Ascending aorta (tissue), 2 donors: ENCODE measurements at places on chromosomes 11 and 22.

GRCh38 chr22:23218867-23219251, 38.5 kb downstream of the BCR start:
- no peak for DNase-seq
- no peaks in the 10 kb centered on the region for H3K27me3 ChIP-seq
- H3K27ac ChIP-seq: peak overlapping the region; percentile 58
- peaks cover 85% of the 10 kb centered on the region for H3K4me1 ChIP-seq

- no peaks in the 10 kb centered on the region for H3K4me1 ChIP-seq
- H3K36me3 ChIP-seq: no peaks in the 10 kb centered on the region
- H3K27me3 ChIP-seq: no peaks in the 10 kb centered on the region
- peak overlapping the region; percentile 31 for H3K27ac ChIP-seq
- DNase-seq: no peak
Measured at GRCh38 chr22:42860968-42861367, 3.9 kb upstream of the ARFGAP3 start.

DNA sequence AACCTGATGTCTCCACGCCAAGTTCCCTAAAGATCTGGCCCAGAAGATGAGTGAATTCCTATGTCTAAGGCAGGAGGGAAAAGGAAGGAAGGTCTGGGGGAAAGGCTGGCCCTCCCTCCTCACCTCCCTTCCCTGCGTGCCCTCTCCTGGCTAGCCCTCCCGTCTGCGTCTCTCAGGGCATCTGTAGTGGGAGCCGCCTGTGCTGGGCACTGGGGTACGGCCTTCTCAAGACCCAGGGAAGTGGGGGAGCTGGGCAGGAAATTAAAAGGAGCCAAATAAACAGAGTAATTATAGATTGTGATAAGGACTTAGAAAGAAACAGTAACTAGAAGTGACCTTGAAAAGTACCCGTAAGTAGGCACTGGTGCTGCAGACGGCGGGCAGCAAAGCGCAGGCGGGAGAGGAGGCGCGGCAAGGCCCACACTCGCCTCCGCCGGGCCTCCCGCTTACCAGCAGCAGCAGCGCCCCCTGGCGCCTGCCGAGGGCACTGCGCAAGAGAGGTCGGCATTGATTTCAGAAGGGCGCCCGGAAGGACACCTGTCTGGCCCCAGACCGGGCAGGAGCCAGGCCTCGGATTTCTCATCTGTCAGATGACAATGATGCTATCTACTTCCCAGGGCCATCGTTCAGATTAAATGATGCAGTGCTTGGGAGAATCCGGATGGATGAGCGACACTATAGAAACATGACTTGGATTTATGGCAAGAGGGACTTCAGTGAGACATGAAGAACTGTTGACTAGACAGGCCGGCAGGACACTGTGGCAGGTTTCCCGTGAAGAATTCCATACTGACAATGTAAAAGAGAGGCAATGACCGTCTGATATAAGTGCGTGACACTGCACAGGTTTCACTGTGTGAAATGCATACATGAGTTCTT, 7.3 kb downstream of the KCNJ1 start:
- peak; percentile 79 for DNase-seq
- H3K4me1 ChIP-seq: no peaks in the 10 kb centered on the region
- no peaks in the 10 kb centered on the region for H3K36me3 ChIP-seq
- no peak overlapping the region for H3K4me3 ChIP-seq
- no peak overlapping the region for H3K27ac ChIP-seq

DNA sequence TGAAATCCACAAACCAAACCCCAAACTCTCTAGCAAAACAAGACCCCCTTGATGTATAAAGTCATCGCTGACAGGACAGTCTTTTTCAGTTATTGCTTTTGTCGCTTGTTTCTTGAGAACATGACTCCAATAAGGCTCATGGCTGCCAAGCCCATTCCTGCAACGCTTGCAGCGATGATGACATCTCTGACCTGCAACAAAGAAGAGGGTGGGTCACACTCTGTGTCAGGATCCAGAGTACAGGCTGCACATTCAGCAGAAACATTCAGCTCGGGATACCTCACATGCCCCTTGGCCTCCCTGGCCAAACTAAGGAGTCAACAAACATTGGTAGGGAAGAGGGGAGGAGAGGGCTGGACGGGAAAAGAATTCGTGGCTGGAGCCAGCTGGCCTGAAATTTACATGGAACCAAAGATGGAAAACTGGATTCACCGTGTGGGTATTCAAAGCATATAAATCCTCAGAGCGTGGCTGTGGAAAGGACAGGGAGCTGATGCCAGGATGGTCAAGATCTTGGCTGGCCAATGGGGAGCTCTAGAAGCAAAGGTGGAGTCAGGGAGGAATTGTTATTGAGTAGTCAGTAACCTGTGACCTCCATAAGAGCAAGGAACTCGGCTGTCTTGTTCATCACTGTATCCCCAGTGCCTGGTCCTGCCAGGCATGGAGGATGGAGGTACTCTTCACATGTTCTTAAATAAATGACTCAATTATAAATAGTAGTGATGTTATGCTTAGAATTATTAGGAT, 11.8 kb upstream of the PLAAT2 start:
- peaks cover 18% of the 10 kb centered on the region for H3K4me1 ChIP-seq
- H3K27ac ChIP-seq: peak overlapping the region; percentile 28
- DNase-seq: no peak
- no peak overlapping the region for H3K4me3 ChIP-seq

GRCh38 chr22:21766691-21767462, 31.3 kb upstream of the YPEL1 start:
- H3K4me3 ChIP-seq: no peak overlapping the region
- no peaks in the 10 kb centered on the region for H3K27me3 ChIP-seq
- H3K27ac ChIP-seq: no peak overlapping the region
- peaks cover 86% of the 10 kb centered on the region for H3K36me3 ChIP-seq
- H3K4me1 ChIP-seq: no peaks in the 10 kb centered on the region

GRCh38 chr11:40998920-40999319, 460.5 kb downstream of the LRRC4C start:
- no peak overlapping the region for H3K27ac ChIP-seq
- no peaks in the 10 kb centered on the region for H3K27me3 ChIP-seq
- no peak overlapping the region for H3K4me3 ChIP-seq
- H3K36me3 ChIP-seq: no peaks in the 10 kb centered on the region
- DNase-seq: no peak

- no peak overlapping the region for H3K4me3 ChIP-seq
- H3K4me1 ChIP-seq: no peaks in the 10 kb centered on the region
- no peaks in the 10 kb centered on the region for H3K36me3 ChIP-seq
- no peak for DNase-seq
- no peaks in the 10 kb centered on the region for H3K27me3 ChIP-seq
- no peak overlapping the region for H3K27ac ChIP-seq
Measured at GRCh38 chr22:16917144-16918003, 90.6 kb downstream of the GAB4 start.

DNA sequence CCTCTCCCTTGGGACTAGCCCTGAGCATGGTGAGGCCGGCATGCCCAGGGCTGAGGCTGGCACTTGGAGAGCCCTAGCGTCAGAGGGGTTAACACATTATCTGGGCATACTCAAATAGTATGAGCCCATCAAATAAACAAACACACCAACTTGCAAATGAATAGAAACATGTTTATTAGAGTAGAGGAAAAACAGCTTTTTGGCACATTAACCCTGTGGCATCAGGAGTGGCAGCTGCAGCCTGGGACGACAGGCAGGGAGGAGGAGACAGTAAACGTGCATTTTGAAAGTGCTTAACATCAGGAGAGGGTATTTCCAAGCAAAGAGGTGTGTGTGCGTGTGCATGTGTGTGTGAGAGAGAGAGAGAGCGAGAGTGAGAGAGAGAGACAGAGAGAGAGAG, 684.9 kb downstream of the NTM start:
- no peaks in the 10 kb centered on the region for H3K4me1 ChIP-seq
- no peak overlapping the region for H3K4me3 ChIP-seq
- no peaks in the 10 kb centered on the region for H3K36me3 ChIP-seq
- no peak overlapping the region for H3K27ac ChIP-seq

GRCh38 chr11:61594907-61595257, 14.0 kb upstream of the SYT7 start:
- H3K4me3 ChIP-seq: no peak overlapping the region
- peaks cover 4% of the 10 kb centered on the region for H3K4me1 ChIP-seq
- no peak for DNase-seq
- no peak overlapping the region for H3K27ac ChIP-seq
- no peaks in the 10 kb centered on the region for H3K36me3 ChIP-seq
- no peaks in the 10 kb centered on the region for H3K27me3 ChIP-seq
